Tibial nerve (tissue), 4 donors: ENCODE measurements at places on chromosomes 12 and 14. TPM values are rescaled to one million over a fixed set of nuclear protein-coding genes. Genes with fewer than 3 reads are reported as not detected.

The ARG2 gene
- total RNA-seq = 0.44 TPM

The PPFIA2 gene
- 8.0 TPM for total RNA-seq

GRCh38 chr12:58678753-58679152, 241.6 kb downstream of the LRIG3 start:
- no peaks in the 10 kb centered on the region for H3K4me1 ChIP-seq
- no peaks in the 10 kb centered on the region for H3K27me3 ChIP-seq

DNA sequence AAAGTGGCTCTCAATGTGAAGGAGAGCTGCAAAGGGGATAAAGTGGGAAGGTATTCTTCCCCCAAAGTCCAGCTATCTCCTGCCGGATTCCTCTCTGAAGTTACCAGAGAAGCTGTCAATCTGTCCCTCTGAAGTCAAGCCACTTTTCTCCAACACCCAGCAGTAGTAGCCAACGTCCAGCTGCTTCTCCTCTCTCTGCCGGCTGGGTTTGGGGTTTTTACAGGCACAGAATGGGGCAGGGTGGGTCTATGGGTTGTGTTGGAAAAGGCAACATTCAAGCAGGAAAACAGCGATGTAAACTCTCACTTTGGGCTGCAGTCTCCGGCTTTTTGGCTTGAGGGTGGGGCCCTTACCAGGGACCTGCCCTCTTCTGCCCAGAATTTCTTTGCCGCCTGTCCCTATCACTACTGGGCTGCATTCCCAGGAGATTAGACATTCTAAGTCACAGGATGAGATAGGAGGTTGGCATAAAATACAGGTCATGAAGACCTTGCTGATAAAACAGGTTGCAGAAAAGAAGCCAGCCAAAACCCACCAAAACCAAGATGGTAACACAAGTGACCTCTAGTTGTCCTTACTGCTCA, 16.3 kb downstream of the CAPZA3 start:
- H3K27me3 ChIP-seq = no peaks in the 10 kb centered on the region
- no peak for DNase-seq
- H3K4me1 ChIP-seq = no peaks in the 10 kb centered on the region
- H3K36me3 ChIP-seq = no peaks in the 10 kb centered on the region
- no peak overlapping the region for H3K27ac ChIP-seq

DNA sequence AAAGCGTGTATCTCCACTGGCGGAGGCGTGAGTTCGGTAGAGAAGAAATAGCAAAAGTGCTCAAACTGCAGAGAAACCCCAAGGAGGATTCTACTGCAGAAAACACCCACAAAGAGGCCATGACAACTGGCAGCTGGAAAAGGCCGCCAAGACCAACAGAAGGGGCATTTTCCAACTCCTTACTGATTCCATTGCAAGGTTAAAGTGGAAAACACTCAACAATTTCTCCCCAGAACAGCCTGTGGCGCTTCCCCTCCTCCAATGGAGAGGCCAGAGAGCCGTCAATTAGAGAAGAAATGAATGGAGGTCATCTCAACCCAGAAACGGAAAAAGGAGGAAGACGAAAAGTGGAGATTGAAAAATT, 618 bp upstream of the ANKRD52 start:
- peaks cover 28% of the 10 kb centered on the region for H3K36me3 ChIP-seq
- DNase-seq = no peak
- H3K27me3 ChIP-seq = no peaks in the 10 kb centered on the region
- peak overlapping the region; percentile 93 for H3K27ac ChIP-seq
- peaks cover 19% of the 10 kb centered on the region for H3K4me1 ChIP-seq

GRCh38 chr14:101559624-101560533, 1.4 kb upstream of the DIO3 start:
- DNase-seq = no peak
- H3K27me3 ChIP-seq = peaks cover 50% of the 10 kb centered on the region
- H3K4me1 ChIP-seq = no peaks in the 10 kb centered on the region
- H3K27ac ChIP-seq = peak overlapping the region; percentile 78
- H3K36me3 ChIP-seq = peaks cover 9% of the 10 kb centered on the region

DNA sequence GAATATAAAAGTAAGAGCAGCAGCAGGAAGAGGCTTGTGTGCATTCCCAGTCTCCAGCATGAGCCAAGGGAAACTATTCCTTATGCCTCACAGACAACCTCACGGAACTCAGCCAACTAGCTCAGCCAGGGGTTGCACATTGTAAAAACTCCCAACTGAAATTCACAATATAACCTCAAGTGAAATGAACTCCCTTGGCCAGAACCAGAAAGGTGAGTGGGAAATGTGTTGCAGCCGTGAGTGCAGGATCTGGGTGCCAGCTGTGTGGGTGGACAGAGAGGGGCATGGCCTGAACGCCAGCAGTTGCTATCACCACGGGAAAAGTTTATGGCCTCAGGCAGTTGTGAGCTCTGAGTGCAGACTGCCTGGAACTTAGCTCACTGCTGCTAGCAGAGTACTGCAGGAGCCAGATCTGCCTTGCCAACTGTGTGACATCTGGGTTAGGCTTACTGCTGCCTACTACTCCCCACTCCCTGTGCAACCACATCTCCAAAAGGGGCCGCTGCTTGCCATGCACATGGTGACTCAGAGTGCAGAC, 2.3 kb upstream of the CLEC1A start:
- no peak for DNase-seq
- H3K27ac ChIP-seq = peak overlapping the region; percentile 58
- H3K36me3 ChIP-seq = no peaks in the 10 kb centered on the region
- H3K4me1 ChIP-seq = no peaks in the 10 kb centered on the region
- H3K4me3 ChIP-seq = no peak overlapping the region

DNA sequence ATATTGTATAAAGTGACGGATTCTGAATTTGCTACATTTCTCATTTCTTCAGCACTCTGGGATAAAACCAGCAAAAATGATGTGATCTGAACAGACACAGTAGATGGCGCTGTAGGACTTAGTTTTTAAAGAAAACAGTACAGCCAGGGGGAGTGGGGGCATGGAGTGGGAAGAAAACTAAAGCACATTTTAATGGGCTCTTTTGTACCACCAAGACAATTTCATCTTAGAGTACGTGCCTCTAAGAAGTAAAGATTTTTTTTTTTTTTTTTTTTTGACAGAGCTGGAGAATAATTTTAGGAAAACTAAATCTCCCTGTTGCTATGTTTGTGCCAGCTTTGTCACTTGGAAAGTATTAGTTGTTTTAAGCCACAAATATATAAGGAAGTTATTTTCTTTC, 124.4 kb downstream of the RAD51B start:
- H3K4me1 ChIP-seq = peaks cover 17% of the 10 kb centered on the region
- peak; percentile 23 for DNase-seq
- H3K36me3 ChIP-seq = no peaks in the 10 kb centered on the region
- no peaks in the 10 kb centered on the region for H3K27me3 ChIP-seq
